DMS 273 treated with DMSO at 0.1 percent for 48 hours (cell line): ENCODE measurements at places on chromosomes 2 and 18.

- DNase-seq, result no peak
Measured at GRCh38 chr2:161063946-161064306, 96.3 kb upstream of the TANK start.

GRCh38 chr2:54954705-54955357 lies 95.4 kb downstream of the RTN4 start:
- DNase-seq, result no peak

GRCh38 chr2:175732531-175732930 lies 269.5 kb downstream of the LNPK start:
- no peak for DNase-seq

- DNase-seq, result no peak
Measured at GRCh38 chr18:33712719-33713118, 134.7 kb downstream of the ASXL3 start.

DNA sequence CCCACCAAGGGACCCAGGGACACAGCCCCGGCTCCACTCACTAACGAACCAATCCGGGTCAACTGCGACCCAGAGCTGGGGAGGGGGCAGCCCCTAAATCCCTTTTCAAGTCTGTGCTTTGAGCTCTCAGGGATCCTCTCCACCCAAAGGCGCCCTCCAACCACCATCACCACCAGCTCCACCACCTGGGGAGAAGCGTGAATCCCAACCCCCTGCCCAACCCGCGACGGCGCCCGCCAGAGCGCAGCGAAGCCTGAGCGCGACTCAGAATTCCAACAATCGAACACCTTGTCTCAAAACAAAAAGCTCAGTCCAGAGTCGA lies 497 bp downstream of the DSC3 start:
- no peak for DNase-seq

DNA sequence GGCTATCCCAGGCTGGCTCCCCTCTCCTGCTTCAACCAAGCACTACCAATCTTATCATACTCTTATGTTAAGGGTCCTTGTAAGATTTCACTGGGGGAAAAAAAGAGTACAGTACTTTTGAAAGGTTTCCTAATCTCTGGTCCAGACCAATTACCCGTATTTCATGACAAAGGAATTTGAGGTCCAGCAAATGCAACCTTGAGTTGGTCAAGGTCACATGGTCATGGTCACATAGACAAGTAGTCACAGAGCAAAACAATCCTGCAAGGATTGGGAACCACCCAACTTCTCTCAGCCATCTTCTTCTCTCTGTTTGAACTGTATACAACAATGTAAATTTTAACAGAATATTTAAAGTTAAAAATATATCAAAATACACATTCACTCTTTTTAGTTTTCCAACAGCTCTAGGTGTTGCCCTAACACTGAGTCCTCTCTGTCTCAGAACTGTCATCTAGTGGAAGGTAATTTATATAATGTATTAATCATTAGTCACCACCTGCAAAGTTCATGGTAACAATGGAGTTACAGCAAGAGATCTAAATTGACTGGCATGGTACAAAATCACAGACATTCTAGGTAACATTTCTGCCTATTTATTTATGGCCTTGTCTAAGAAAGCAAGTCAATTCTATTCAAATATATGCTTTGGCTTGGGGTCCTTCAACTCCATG lies 21.5 kb downstream of the DTNB start:
- no peak for DNase-seq

DNA sequence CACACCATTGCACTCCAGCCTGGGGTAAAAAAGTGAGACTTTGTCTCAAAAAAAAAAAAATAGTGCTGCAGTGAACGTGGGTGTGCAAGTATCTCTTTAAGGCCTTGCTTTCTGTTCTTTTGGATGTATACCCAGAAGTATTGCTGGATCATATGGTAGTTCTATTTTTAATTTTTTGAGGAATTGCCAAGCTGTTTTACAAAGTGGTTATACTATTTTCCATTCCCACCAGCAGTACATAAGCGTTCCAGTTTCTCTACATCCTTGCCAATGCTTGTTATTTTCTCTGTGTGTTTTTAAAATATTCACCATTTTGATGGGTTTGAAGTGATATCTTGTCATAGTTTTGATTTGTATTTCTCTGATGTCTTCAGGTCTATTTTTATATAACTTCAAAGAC lies 13.1 kb downstream of the ARMC9 start:
- no peak for DNase-seq

- no peak for DNase-seq
Measured at GRCh38 chr2:12754643-12755042, 37.9 kb downstream of the TRIB2 start.

DNA sequence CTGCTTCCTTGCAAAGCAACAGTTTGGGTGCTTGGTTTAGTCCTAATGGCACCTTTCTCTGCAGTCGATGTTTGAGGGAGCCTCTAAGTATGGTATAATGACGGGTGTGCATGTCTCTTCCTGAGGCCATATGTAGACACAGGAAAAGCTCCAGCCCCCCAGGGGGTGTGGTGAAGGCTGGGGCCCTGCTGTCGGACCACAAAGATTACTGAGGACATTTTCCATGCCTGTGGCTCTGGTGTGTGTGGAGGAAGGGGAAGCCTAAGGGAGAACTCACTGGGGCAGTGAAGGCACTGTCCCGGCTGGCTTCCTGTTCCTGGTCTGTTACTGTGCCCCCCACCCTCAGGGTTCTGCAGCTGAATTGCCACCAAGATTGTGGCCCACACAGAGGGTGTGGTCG lies 187.1 kb downstream of the FHOD3 start:
- DNase-seq, result no peak

GRCh38 chr2:67446491-67446911 lies 49.4 kb downstream of the ETAA1 start:
- peak; percentile 33 for DNase-seq

- no peak for DNase-seq
Measured at GRCh38 chr2:64274399-64275173, 130.4 kb upstream of the PELI1 start.

GRCh38 chr2:121888189-121888557 lies 132.7 kb downstream of the TSN start:
- no peak for DNase-seq
